ENCODE measurements at places on chromosomes 6 and 20.

- no peak for DNase-seq
Measured at GRCh38 chr20:5933802-5934436, 16.4 kb downstream of the TRMT6 start.

DNA sequence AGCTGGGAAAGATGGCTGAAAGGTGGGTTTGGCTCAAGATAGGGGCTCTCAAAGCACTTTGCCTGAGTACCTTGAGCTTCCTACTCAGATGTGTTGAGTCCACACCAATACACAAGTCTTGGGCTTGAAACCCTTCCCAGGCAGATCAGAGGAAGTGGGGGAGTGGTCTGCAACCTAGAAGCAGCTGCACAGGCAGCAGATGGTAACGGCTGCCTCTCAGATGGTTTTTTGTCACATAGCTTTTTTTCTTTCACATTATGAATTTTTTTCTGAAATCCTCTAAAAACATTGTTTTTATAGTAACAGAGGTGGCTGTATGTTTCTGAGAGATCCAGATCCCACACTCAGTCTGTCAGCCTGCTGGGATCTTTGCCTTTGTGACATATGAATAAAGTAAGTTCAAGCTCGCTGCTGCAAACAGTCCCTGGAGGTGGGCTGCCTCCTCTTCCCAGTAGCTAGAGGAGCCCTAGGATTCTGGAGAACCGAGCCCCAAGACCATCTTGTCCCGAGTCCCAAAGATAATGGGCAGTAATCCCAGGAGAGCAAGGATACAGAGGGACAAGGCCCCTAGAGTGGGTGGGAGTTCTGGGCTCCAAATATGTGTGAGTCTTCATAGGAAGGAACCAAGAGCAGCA, 97.1 kb upstream of the TOP1 start:
- DNase-seq, result no peak

GRCh38 chr20:25237610-25238318, 10.1 kb upstream of the PYGB start:
- peak; percentile 79 for DNase-seq

DNA sequence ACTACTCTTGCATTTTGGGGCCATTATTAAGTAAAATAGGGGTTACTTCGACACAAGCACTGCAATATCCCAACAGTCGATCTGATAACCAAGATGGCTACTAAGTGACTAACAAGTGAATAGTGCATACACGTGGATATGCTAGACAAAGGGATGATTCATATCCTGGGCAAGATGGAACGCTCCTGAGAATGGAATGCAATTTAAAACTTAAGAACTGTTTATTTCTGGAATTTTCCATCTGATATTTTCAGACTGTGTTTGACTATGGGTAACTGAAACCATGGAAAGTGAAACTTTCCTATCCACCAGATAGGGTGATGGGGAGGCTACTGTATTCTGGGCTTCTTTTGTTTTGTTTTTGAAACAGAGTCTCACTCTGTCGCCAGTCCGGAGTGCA, 66.5 kb downstream of the ILRUN start:
- no peak for DNase-seq

- no peak for DNase-seq
Measured at GRCh38 chr6:169971081-169971861, 219.8 kb downstream of the ERMARD start.

- no peak for DNase-seq
Measured at GRCh38 chr20:17227669-17228623, 1.1 kb downstream of the PCSK2 start.

GRCh38 chr20:11204926-11205768, 531.3 kb upstream of the JAG1 start:
- DNase-seq, result peak; percentile 28

DNA sequence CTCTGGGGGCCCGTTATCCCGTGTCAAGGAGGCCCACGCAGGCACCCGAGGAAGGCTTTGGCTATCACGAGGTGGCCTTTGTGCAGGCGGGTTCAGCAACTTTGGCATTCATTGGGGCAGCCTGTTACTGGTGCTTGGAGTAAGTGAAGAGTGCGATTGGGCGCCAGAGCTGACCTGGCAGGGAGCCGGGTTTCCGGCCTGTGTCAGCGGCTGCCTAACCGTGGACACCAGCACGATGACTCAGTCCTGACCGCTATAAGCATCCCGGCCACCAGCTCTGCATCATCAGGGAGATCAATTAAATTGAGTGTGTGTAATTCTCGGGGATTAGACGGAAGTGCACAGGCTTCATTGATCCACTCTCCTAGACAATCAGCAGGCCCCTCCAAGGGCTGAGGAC, 45.9 kb downstream of the CDH4 start:
- DNase-seq, result no peak

DNA sequence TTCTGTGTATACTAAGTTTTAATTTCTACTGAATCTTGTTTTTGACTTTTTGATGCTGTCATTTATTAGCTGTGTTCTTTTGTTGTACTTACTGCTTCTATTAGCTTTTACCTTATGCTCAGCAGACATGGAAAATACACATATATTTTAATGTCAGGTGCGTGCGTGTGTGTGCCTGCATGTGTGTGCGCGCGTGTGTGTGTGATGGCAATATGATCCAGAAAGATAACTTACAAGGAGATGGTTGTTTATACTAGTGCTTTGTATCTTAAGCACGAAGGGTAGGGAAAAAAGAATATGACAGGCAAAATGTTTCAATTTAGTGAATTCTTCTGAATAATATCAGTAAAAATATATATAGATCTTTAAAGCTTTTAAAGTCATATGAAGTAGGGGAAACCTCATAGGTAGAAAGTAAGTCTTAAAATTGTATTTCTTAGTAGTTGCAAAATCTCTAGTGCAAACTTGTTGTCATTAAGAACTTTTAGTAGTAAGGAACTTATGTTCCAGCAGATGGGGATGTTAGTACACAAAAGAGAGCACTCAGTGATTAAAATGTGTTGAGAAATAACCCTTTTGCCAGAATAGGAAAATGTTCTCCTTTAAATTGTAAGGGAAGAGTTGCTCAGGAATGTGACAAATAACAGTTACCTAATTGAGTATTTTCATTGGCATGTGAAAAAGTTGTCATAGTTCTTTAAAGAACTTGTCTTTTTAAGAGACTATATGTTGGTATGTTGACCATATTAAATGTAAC, 13.2 kb downstream of the QKI start:
- no peak for DNase-seq

DNA sequence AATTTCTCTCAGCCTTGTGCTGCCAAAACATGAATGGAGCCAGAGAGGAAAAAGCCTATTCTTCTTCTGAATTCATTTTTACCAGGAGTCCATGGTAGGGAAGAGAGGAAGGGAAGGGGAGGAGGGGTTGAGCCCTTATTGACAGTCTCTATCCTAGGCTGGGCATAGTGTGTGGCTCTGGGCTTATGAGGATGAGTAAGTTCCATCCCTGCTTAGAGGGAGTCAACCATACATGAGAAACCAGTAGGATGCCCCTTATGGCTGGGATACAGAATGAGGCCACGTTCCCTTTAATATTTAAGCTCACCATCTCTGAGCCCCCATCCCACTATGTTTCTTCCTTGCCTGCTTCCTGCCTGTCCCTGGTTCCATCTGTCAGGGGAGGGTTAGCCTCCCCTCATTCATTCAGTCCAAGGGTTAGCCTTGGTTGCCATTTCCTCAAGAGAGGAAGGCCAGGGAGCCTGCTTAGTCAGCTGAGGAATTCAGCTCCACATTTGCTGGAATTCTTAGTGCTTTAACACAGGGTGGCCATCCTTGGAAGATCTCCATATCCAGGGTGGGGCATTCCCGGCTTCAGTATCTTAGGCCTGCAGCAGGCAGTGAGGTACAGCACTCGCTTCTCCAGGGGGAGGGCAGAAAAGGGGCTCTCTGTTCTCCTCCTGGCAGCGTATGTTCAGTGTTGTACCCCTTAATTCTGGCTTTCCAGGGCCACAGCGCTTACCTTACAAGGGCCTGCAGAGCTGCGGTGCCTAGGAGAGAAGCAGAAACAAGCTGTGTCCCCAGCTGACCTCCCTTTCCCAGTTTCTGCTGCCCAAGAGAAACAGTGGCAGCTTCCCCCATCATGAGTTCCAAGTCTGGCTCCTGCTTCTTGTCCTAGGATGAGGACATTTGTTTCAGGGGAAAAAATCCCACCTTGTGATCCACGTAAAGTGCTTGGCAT, 12.5 kb downstream of the SIRT5 start:
- DNase-seq, result no peak
